Ovary (tissue), 10 donors: ENCODE measurements at places on chromosomes 11 and 22. TPM values are rescaled to one million over a fixed set of nuclear protein-coding genes. Genes with fewer than 3 reads are reported as not detected.

GRCh38 chr11:68003846-68004550 lies at the start of gene UNC93B1:
UNC93B1 (minus strand) TSS chr11:68004097; CDS start chr11:68004043, 54 bp downstream.
- peak within 1 kb of the TSS; percentile 62 for H3K4me3 ChIP-seq
- no peaks in the 10 kb centered on the region for H3K27me3 ChIP-seq
- peak; percentile 75 for DNase-seq
- H3K4me1 ChIP-seq = peaks cover 2% of the 10 kb centered on the region
- no peaks in the 10 kb centered on the region for H3K36me3 ChIP-seq

DNA sequence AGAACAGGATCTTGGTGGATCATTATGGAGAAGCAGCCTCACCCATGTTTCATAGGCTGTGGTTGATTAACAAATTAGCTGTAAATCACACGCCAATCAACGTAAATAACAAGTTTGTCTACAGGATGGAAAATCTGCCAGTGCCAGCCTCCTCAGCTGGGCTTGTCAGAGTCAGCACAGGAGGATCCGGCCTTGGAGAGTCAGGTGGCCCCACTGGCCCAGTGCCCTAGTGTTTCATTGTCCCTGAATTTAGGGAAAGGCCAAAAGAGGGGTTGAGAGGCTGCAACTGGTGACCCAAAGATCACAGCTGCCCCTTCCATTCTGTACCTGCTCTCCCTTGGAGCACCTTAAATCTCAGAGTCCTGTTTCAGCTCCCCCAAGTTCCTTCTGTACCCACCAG lies 42.4 kb downstream of the TRIM29 start:
- H3K27ac ChIP-seq = no peak overlapping the region
- no peak overlapping the region for H3K4me3 ChIP-seq
- no peaks in the 10 kb centered on the region for H3K36me3 ChIP-seq
- no peaks in the 10 kb centered on the region for H3K27me3 ChIP-seq
- DNase-seq = no peak

DNA sequence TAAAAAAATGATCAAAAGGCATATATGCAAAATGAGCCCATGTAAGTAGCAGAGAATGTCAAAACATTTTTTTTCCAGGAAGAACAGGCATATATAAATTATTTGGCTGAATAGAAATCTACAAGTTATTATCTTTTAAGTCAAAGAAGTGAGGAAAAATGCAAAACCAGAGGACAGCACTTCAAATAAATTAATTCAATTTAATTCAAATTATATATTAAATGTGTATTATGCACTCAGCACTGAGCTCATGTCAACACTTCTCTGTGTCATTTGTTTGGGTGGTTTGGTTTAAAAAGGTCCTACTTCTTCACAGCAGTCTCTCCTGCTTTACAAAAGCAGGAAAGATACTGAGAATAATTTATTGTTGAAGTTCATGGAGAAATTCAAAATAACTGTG lies 41.9 kb upstream of the PDGFD start:
- DNase-seq = no peak
- H3K4me1 ChIP-seq = no peaks in the 10 kb centered on the region
- no peak overlapping the region for H3K4me3 ChIP-seq
- H3K36me3 ChIP-seq = no peaks in the 10 kb centered on the region
- H3K27ac ChIP-seq = no peak overlapping the region
- no peaks in the 10 kb centered on the region for H3K27me3 ChIP-seq

- no peaks in the 10 kb centered on the region for H3K36me3 ChIP-seq
- H3K27me3 ChIP-seq = no peaks in the 10 kb centered on the region
- no peak overlapping the region for H3K27ac ChIP-seq
- no peak overlapping the region for H3K4me3 ChIP-seq
Observed at GRCh38 chr11:119885861-119886567, 157.0 kb upstream of the NECTIN1 start.

- H3K4me3 ChIP-seq = peak overlapping the region; percentile 91
- H3K4me1 ChIP-seq = peaks cover 1% of the 10 kb centered on the region
- no peaks in the 10 kb centered on the region for H3K27me3 ChIP-seq
- no peak for DNase-seq
- H3K36me3 ChIP-seq = no peaks in the 10 kb centered on the region
Observed at GRCh38 chr11:67400942-67401494, 640 bp downstream of the PPP1CA start.

DNA sequence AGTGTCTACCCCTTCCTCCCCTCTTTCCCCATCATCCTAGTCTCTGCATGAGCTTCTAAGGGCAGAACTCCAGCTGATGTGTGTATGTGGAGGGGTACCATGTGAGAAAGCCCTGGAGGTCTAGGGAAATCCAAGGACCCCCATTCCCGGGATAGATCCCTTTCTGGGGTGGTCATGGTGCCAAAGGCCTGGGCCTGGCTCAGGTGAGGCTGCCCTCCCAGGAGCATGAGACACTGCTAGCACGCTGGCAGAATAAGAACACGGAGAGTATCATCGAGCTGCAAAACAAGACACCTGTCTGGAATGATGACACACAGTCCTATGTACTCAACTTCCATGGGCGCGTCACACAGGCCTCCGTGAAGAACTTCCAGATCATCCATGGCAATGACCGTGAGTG lies 19.6 kb downstream of the TUB start:
- H3K4me3 ChIP-seq = no peak overlapping the region
- H3K27me3 ChIP-seq = no peaks in the 10 kb centered on the region
- H3K36me3 ChIP-seq = no peaks in the 10 kb centered on the region
- no peak for DNase-seq

- no peak overlapping the region for H3K27ac ChIP-seq
- H3K4me1 ChIP-seq = peaks cover 16% of the 10 kb centered on the region
Observed at GRCh38 chr11:120707663-120708062, 196.1 kb downstream of the GRIK4 start.

DNA sequence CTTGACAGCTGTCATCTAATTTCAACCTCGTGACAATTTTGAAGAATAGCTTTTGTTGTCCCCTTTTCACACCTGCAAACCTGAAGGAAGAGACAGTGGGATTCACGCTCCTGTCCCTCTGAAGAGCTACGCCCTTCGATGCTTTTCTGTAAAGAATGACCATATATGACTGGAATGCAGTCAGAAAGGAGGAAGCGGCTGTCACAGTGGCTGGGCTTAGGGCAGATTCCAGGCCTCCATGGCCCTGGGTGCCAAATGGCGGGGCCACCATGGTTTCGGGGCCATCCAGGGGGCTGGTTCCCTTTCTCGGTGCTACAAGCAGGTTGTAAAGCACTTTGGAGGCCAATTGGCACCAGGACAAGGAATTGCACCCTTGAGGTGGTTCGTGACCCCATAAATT lies 22.2 kb upstream of the FGF19 start:
- no peaks in the 10 kb centered on the region for H3K4me1 ChIP-seq
- no peaks in the 10 kb centered on the region for H3K36me3 ChIP-seq
- no peaks in the 10 kb centered on the region for H3K27me3 ChIP-seq

GRCh38 chr11:69173331-69173730 lies 17.6 kb downstream of the SMIM38 start:
- no peaks in the 10 kb centered on the region for H3K4me1 ChIP-seq
- DNase-seq = no peak
- H3K4me3 ChIP-seq = no peak overlapping the region

- no peak overlapping the region for H3K27ac ChIP-seq
- H3K4me3 ChIP-seq = no peak overlapping the region
- H3K27me3 ChIP-seq = no peaks in the 10 kb centered on the region
- H3K4me1 ChIP-seq = no peaks in the 10 kb centered on the region
- no peak for DNase-seq
Observed at GRCh38 chr11:130571519-130571918, 123.1 kb downstream of the ADAMTS15 start.

- peaks cover 21% of the 10 kb centered on the region for H3K4me1 ChIP-seq
- H3K27ac ChIP-seq = peak overlapping the region; percentile 98
- no peak overlapping the region for H3K4me3 ChIP-seq
- DNase-seq = peak; percentile 84
Observed at GRCh38 chr11:61923166-61924063, 6.0 kb upstream of the RAB3IL1 start.

DNA sequence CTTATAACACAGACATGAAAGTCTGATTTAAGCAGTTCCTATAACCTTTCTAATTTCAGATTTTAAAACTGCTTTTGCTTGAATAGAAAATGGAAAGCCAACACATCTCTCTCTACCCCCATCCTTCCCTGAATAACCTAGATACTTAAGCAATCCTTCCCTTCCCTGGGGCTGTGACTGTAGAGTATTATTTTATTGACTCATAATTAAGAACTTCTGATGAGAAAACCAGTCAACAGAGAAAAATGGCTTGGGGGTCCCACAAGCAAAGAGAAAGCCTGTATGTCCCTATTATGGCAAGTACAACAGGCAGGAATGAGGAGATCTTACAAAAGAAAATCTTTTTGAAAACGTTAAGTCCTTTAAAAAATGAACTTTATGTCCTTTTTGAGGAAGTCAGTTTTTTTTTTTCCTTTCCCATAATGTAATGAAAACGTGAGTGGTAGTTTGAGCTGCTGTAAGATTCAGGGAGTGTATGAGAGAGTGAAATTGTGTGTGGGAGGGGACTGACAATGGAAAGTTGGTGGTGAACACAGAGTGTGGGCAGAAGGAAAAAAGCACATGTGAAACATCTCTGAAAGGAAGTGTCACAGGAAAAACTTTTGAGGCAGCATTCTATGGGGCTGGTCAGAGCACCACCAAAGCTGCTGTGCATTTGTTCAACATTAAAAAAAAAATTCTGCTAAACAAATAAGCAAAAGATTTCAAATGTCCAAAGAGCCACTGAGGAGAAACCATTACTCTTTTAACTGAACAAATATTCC lies 154.6 kb downstream of the MAML2 start:
- peaks cover 4% of the 10 kb centered on the region for H3K4me1 ChIP-seq
- DNase-seq = no peak
- no peak overlapping the region for H3K4me3 ChIP-seq
- no peak overlapping the region for H3K27ac ChIP-seq
- no peaks in the 10 kb centered on the region for H3K36me3 ChIP-seq
- no peaks in the 10 kb centered on the region for H3K27me3 ChIP-seq

- H3K36me3 ChIP-seq = no peaks in the 10 kb centered on the region
- H3K27ac ChIP-seq = no peak overlapping the region
- H3K4me3 ChIP-seq = no peak overlapping the region
- no peaks in the 10 kb centered on the region for H3K27me3 ChIP-seq
Observed at GRCh38 chr22:50633086-50633485, 5.1 kb upstream of the ARSA start.

- no peaks in the 10 kb centered on the region for H3K27me3 ChIP-seq
- no peaks in the 10 kb centered on the region for H3K36me3 ChIP-seq
- no peak for DNase-seq
Observed at GRCh38 chr11:30285416-30286121, 37.3 kb upstream of the ARL14EP start.

- H3K36me3 ChIP-seq = no peaks in the 10 kb centered on the region
- DNase-seq = no peak
- no peak overlapping the region for H3K4me3 ChIP-seq
- no peaks in the 10 kb centered on the region for H3K4me1 ChIP-seq
- H3K27me3 ChIP-seq = no peaks in the 10 kb centered on the region
Observed at GRCh38 chr11:120658071-120658423, 146.5 kb downstream of the GRIK4 start.

DNA sequence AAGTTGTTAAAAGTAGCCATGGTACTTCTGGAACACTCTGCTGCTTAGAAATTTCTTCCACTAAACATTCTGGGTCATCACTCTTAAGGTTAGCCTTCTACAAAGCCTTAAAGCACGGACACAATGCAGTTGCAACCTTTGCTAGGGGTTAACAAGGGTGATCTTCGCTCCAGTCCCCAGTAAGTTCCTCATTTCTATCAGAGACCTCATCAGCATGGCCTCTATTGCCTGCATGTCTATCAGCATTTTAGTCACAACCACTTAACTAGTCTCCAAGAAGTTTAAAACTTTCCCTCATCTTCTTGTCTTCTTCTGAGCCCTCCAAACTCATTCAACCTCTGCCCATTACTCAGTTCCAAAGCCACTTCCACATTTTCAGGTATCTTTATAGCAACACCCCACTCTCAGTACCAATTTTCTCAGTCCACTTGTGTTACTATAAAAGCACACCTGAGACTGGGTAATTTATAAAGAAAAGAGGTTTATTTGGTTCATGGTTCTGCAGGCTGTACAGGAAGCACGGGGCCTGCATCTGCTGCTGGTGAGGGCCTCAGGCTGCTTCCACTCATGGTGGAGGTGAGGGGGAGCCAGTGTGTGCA lies 48.7 kb upstream of the TH start:
- DNase-seq = no peak
- H3K27ac ChIP-seq = no peak overlapping the region
- H3K27me3 ChIP-seq = no peaks in the 10 kb centered on the region
- no peak overlapping the region for H3K4me3 ChIP-seq

RIC3 gene
- total RNA-seq = 28.8 TPM

MDK gene
- total RNA-seq = 283 TPM

USP47 gene
- 46.7 TPM for total RNA-seq

RIBC2 gene
- total RNA-seq = 0.60 TPM

SLC37A4 gene
- total RNA-seq = 16.5 TPM

CRYBB2 gene
- total RNA-seq = 0.30 TPM
